ENCODE measurements at places on chromosomes 5 and 9. TPM values are rescaled to one million over a fixed set of nuclear protein-coding genes. Genes with fewer than 3 reads are reported as not detected.

Gene SHROOM1
- polyA plus RNA-seq, result 0.83 TPM

Gene MUSK
- not detected for polyA plus RNA-seq

Gene ZNF618
- 0.07 TPM for polyA plus RNA-seq

Gene RUFY1
- polyA plus RNA-seq, result 10.8 TPM

Gene STPG3
- not detected for polyA plus RNA-seq

Gene MVB12B
- polyA plus RNA-seq, result not detected

Gene TNFSF8
- polyA plus RNA-seq, result not detected

Gene ZNF454
- polyA plus RNA-seq, result not detected

Gene PCDHGA12
- polyA plus RNA-seq, result 0.16 TPM

Gene FBP2
- polyA plus RNA-seq, result not detected

Gene MZB1
- polyA plus RNA-seq, result 385 TPM

Gene PDE8B
- polyA plus RNA-seq, result 0.44 TPM

Gene KCTD16
- 0.06 TPM for polyA plus RNA-seq

Gene ADAMTS2
- polyA plus RNA-seq, result 0.02 TPM

Gene TTC16
- polyA plus RNA-seq, result not detected

Gene C9orf40
- polyA plus RNA-seq, result 29.5 TPM

Gene FRRS1L
- polyA plus RNA-seq, result not detected

Gene DOCK8
- 50.9 TPM for polyA plus RNA-seq

Gene SPATA31A3
- not detected for polyA plus RNA-seq

Gene CD274
- polyA plus RNA-seq, result 15.6 TPM

Gene PLPP1
- polyA plus RNA-seq, result 12.4 TPM

Gene NRG2
- 3.2 TPM for polyA plus RNA-seq

Gene ANKRD34B
- not detected for polyA plus RNA-seq

Gene POU5F2
- polyA plus RNA-seq, result 0.32 TPM

Gene SEMA4D
- 44.1 TPM for polyA plus RNA-seq

Gene SLIT3
- not detected for polyA plus RNA-seq

Gene ANXA2R
- polyA plus RNA-seq, result 6.4 TPM

Gene SOX30
- polyA plus RNA-seq, result 0.09 TPM

Gene MARVELD2
- polyA plus RNA-seq, result 3.6 TPM

Gene SPINK6
- not detected for polyA plus RNA-seq

Gene SLC35D2
- 3.2 TPM for polyA plus RNA-seq

Gene TBC1D9B
- polyA plus RNA-seq, result 34.9 TPM

Gene FBP1
- polyA plus RNA-seq, result not detected

Gene CCDC183
- polyA plus RNA-seq, result 0.90 TPM

Gene C6
- not detected for polyA plus RNA-seq

Gene TAL2
- 0.44 TPM for polyA plus RNA-seq

Gene RASGRF2
- 0.21 TPM for polyA plus RNA-seq

Gene CDH18
- not detected for polyA plus RNA-seq

Gene SLC34A3
- polyA plus RNA-seq, result not detected

Gene CDH10
- not detected for polyA plus RNA-seq

Gene MAMDC4
- polyA plus RNA-seq, result 2.4 TPM

Gene BTNL3
- polyA plus RNA-seq, result not detected

Gene FBXL7
- polyA plus RNA-seq, result not detected

Gene PFN3
- not detected for polyA plus RNA-seq
